ENCODE measurements at places on chromosomes 13 and 19. TPM values are rescaled to one million over a fixed set of nuclear protein-coding genes. Genes with fewer than 3 reads are reported as not detected.

The NAPSA gene
- 0.94 TPM for total RNA-seq

The ZNF506 gene
- total RNA-seq, result 15.6 TPM

The ZNF560 gene
- total RNA-seq, result 0.05 TPM

The RPL36 gene
- total RNA-seq, result 1,127 TPM

The OVOL3 gene
- total RNA-seq, result not detected

DNA sequence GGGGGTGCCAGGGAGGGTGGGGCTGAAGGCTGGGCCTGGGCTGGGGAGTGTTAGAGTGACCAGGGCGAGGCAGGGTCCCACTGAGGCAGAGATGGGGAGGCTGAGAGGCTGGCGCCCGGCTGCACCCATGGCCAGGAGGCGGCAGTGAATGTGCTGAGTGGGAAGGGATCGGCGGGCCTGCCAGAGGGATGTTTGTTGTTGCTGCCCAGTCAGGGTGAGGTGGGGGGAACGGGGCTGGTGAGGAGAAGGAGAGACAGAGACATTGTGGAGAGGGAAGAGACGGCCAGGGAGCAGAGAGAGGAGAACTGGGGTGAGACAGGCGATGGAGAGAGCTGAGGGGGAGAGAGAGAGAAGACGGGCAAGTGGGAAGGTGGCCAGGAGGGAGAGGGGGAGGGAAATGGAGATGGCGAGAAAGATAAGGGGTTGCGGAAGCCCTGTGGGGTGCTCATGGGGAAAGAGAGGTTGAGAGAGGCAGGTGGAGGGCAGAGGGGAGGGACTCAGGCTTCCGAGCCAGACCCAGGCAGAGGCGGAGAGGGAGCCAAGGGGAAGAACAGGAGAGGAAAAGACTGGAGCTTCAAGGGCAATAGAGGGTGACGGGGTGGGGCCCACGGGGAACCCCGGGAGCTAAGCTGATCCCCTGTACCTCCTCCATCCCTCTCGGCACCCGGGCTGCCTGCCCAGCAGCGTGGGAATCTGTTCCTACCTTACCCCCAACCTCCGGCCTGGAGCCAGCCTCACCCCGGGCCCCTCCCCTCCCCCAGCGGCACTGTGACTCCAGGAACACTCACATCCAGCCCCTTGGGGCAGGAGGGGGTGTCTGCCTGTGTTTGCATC lies 690 bp upstream of the B3GNT8 start:
- H3K27me3 ChIP-seq, result no peaks in the 10 kb centered on the region
- peaks cover 22% of the 10 kb centered on the region for H3K4me1 ChIP-seq
- no peak for DNase-seq
- H3K4me3 ChIP-seq, result peak overlapping the region; percentile 26
- peak overlapping the region; percentile 60 for H3K27ac ChIP-seq

- H3K27ac ChIP-seq, result no peak overlapping the region
- no peaks in the 10 kb centered on the region for H3K36me3 ChIP-seq
- DNase-seq, result no peak
These were observed 1525.9 kb upstream of the SLC10A2 start for GRCh38 chr13:104592127-104592526.

- H3K27ac ChIP-seq, result no peak overlapping the region
- no peak overlapping the region for H3K4me3 ChIP-seq
- H3K4me1 ChIP-seq, result no peaks in the 10 kb centered on the region
These were observed 84.0 kb downstream of the GPC5 start for GRCh38 chr13:91482427-91482826.

GRCh38 chr13:99873832-99874430 lies 97.6 kb downstream of the ZIC5 start:
- no peaks in the 10 kb centered on the region for H3K27me3 ChIP-seq
- no peaks in the 10 kb centered on the region for H3K36me3 ChIP-seq
- no peaks in the 10 kb centered on the region for H3K4me1 ChIP-seq
- H3K4me3 ChIP-seq, result no peak overlapping the region

DNA sequence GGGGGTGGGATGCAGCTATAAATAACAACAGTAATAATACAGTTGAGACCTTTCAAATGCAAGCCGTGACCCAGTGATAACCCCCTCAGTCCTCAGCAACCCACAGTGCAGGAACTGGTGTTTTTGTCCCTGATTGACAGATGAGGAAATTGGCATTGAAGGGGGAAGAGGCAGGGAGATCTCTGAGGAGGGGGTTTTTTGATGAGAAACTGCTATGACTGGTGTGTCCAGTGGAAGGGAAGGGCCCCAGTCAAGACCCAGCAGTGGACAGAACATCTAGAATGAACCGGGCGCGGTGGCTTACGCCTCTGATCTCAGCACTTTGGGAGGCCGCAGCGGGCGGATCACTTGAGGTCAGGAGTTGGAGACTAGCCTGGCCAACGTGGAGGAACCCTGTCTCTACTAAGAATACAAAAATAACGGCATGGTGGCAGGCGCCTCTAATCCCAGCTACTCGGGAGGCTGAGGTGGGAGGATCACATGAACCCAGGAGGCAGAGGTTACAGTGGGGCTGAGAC lies 1.9 kb downstream of the MAP1S start:
- no peak overlapping the region for H3K27ac ChIP-seq
- H3K4me1 ChIP-seq, result peaks cover 20% of the 10 kb centered on the region
- DNase-seq, result no peak
- H3K36me3 ChIP-seq, result peaks cover 34% of the 10 kb centered on the region
- H3K27me3 ChIP-seq, result no peaks in the 10 kb centered on the region

DNA sequence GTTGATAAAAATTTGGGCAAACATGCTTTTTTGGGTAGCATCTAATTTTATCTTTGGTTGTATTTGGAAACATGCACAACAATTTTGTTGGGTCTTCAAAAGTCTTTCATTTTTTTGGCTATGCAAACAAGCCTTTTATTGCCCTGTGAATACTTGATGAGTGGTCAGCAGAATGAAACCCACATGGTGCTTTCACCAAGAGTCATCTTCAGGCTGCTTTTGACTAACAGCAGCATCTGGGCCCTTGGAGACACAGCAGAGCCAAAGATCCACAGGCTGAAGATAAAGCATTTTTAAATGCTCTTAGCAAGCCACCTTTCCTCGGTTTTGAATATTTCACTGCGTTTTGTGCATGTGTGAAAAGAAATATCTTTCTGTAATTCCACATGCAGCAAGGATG lies 154.9 kb downstream of the FGF9 start:
- no peak overlapping the region for H3K27ac ChIP-seq
- H3K36me3 ChIP-seq, result no peaks in the 10 kb centered on the region
- no peak overlapping the region for H3K4me3 ChIP-seq
- DNase-seq, result no peak

- no peak overlapping the region for H3K4me3 ChIP-seq
- H3K4me1 ChIP-seq, result no peaks in the 10 kb centered on the region
- no peaks in the 10 kb centered on the region for H3K36me3 ChIP-seq
These were observed 424.1 kb upstream of the DACH1 start for GRCh38 chr13:72290962-72291681.

DNA sequence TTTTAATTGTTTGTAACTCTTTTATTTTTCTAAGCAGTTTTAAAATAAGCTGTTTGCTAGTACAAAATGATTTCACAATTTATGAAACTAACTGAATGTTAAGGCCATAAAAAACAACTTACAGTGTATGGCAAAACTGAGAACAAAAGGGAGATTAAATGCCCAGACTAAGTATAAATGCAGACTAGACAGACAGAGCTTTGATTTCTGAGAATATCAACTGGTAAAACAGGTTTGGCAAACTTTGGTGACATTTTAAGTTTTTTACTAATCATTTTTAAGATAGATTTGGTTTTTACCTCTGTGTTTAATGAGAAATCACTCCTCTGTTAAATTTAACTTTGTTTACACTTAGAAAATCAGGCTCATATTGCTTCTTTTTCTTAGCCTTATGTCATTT lies 127.5 kb upstream of the KLF5 start:
- no peaks in the 10 kb centered on the region for H3K4me1 ChIP-seq
- no peak overlapping the region for H3K4me3 ChIP-seq

DNA sequence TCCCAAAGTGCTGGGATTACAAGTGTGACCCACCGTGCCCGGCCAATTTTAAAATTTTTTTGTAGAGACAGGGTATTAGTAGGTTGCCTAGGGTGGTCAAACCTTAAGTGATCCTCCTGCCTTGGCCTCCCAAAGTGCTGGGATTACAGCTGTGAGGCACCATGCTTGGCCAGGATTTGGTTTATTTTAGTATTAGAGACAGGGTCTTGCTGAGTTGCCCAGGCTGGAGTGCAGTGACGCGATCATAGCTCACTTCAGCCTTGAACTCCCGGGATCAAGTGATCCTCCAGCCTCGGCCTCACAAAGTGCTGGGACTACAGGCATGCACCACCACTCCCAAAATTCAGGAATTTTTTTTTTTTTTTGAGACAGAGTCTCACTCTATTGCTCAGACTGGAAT lies 5.4 kb upstream of the ZNF414 start:
- no peaks in the 10 kb centered on the region for H3K36me3 ChIP-seq
- H3K4me3 ChIP-seq, result no peak overlapping the region
- peaks cover 16% of the 10 kb centered on the region for H3K4me1 ChIP-seq
- no peak overlapping the region for H3K27ac ChIP-seq

- H3K27ac ChIP-seq, result no peak overlapping the region
- H3K4me1 ChIP-seq, result peaks cover 2% of the 10 kb centered on the region
- no peak for DNase-seq
These were observed 1202.0 kb downstream of the EFNB2 start for GRCh38 chr13:105333416-105333815.

- no peak for DNase-seq
- no peaks in the 10 kb centered on the region for H3K4me1 ChIP-seq
- no peak overlapping the region for H3K27ac ChIP-seq
- H3K27me3 ChIP-seq, result no peaks in the 10 kb centered on the region
- H3K4me3 ChIP-seq, result no peak overlapping the region
These were observed 19.6 kb downstream of the ARHGAP35 start for GRCh38 chr19:46880431-46880830.

- H3K27ac ChIP-seq, result no peak overlapping the region
- H3K4me3 ChIP-seq, result no peak overlapping the region
- no peak for DNase-seq
- H3K36me3 ChIP-seq, result no peaks in the 10 kb centered on the region
- H3K27me3 ChIP-seq, result no peaks in the 10 kb centered on the region
These were observed 44.3 kb downstream of the MUC16 start for GRCh38 chr19:8965887-8966286.

GRCh38 chr13:36819739-36820090 lies 693 bp downstream of the RFXAP start:
- peaks cover 13% of the 10 kb centered on the region for H3K4me1 ChIP-seq
- no peaks in the 10 kb centered on the region for H3K36me3 ChIP-seq
- H3K27me3 ChIP-seq, result no peaks in the 10 kb centered on the region
- peak overlapping the region; percentile 91 for H3K4me3 ChIP-seq

DNA sequence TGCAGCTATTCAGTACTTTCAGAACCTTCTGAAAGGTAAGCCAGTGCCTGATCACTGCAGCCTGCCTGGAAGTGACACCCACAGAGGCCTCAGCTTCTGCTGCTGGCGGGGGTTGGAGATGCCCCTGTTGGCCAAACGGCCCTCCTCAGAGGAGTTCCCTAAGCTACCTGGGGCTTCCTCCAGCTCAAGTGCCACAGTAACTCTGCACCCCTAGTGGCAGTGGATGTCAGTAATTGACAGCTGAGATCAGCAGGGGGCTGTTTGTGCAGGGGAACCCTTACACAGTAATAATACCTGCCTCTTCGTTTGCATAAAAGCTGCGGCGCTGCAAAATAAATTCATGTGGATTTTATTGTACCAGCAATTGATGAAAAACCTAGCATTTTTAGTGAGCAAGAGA lies 28.9 kb downstream of the TDRD12 start:
- DNase-seq, result peak; percentile 25
- no peaks in the 10 kb centered on the region for H3K36me3 ChIP-seq
- H3K27me3 ChIP-seq, result peaks cover 5% of the 10 kb centered on the region
- no peaks in the 10 kb centered on the region for H3K4me1 ChIP-seq
- no peak overlapping the region for H3K4me3 ChIP-seq

DNA sequence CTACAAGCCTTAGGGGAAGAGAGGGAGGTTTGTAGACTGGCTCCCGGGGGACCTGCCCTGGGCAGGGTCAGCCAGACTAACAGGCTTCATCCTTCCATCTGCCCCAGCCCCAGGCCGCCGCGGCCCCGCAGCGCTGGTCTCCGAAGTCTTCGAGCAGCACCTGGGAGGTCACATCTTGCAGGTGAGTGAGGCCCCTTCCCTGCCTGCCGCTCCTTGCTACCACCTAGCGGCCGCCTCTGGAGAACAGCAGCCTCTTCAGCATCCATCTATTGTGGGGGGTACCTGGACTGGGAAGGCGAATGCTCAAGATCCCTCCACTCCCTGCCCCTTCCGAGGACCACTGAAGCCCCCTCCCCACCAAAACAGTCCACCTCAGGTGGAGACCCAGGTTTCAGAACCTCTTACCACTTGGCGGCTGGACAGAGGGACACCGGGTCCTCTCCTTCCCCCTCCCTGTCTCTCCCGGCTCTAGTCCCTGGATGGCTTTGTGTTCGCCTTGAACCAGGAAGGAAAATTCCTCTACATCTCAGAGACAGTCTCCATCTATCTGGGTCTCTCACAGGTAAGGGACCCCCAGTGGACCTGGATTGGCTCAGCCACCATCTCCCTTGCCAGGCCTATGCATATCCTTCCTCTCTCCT lies 12.7 kb downstream of the NPAS1 start:
- DNase-seq, result peak; percentile 52
- H3K27me3 ChIP-seq, result peaks cover 11% of the 10 kb centered on the region
- no peaks in the 10 kb centered on the region for H3K36me3 ChIP-seq
- no peak overlapping the region for H3K4me3 ChIP-seq
- H3K27ac ChIP-seq, result no peak overlapping the region

DNA sequence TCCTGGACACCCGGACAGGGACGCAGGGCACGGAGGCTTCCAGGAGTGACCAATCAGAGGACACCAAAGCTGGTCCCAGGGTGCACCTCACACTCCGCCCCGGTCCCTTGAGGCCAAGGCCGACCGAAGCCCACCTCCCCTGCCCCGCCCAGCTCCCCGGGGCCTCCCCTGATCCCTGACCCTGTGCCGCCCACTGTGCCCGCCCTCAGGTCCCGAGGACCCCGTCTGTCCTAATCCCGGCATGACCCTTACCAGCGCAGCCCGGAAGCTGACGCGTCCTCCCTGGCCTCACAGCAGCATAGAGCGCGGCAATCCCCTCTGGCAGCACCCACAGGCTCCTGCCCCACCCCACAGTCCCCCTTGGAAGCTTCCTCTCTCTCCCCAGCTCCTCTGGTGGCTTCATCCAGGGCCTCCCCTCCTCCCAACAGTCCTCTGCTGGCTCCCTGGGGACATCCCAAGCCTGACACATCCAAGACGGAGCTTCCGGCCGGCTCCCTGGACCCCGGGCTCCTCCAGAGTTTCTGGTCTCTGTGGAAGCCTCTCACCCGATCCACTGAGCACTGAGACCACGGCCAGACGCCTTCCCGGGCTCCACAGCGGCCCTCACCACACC lies 7.4 kb upstream of the CDC34 start:
- no peak for DNase-seq
- H3K27ac ChIP-seq, result no peak overlapping the region
- H3K36me3 ChIP-seq, result no peaks in the 10 kb centered on the region
- no peak overlapping the region for H3K4me3 ChIP-seq
- H3K27me3 ChIP-seq, result peaks cover 18% of the 10 kb centered on the region
- no peaks in the 10 kb centered on the region for H3K4me1 ChIP-seq

GRCh38 chr13:85093808-85094207 lies 705.4 kb downstream of the SLITRK6 start:
- H3K36me3 ChIP-seq, result no peaks in the 10 kb centered on the region
- DNase-seq, result no peak
- no peaks in the 10 kb centered on the region for H3K4me1 ChIP-seq
- H3K27me3 ChIP-seq, result no peaks in the 10 kb centered on the region
- no peak overlapping the region for H3K4me3 ChIP-seq

Measured in thymus (tissue), 14 donors.